Stimulated activated CD8-positive, alpha-beta memory T cell treated with anti-CD3 and anti-CD28 coated beads, Interleukin-2, amount 100 ng/mL, for 1 hour (primary cell): ENCODE measurements at places on chromosomes 3 and 15.

DNA sequence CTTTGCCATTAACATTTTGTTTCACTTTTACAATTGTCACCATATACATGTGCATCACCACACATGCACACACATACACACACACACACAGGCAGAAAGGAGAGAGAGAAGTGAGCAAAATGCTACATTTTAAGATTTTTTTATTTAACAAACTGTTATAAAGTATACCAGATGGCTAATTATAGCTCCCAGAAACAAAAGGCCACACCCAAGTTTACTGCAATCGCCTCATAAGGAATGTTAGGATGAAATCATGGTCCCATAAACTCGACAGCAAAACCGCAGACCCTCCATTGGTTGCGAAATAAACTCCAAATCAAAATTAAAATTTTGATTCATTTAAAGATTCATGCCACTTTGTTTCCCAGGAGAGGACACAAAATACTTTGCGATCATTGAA is 16.1 kb upstream of the C15orf61 start:
- no peak for DNase-seq

DNA sequence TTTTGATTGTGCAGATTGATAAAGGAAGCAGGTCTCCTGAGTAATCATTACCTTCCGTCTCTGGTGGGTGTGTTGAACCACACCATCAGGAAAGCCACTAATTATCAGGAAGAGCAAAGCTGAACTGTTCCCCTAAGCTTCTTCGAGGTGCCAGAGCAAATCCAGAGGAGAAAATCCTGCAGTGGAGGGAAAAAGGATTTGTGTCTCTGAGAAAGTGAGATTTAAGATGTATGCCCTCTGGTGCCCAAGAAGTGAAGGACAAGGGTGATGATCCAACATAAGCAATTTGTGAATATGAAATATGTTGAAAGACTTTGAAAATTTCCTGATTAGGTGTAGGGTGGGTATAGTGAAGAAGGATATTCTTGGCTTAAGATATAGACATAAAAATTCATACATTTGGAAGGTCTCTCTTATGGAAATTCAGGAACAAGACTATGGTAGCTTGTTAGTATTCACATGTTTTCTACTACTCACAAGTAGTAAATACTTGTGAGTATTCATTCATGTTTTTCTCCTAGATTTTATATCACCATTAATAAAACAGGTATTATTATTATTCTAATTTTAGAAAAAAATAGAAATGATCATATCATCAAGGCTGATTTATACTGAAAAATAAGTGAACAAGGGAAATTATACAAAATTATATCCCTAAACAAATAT is 34.8 kb downstream of the COMMD2 start:
- DNase-seq, result no peak

DNA sequence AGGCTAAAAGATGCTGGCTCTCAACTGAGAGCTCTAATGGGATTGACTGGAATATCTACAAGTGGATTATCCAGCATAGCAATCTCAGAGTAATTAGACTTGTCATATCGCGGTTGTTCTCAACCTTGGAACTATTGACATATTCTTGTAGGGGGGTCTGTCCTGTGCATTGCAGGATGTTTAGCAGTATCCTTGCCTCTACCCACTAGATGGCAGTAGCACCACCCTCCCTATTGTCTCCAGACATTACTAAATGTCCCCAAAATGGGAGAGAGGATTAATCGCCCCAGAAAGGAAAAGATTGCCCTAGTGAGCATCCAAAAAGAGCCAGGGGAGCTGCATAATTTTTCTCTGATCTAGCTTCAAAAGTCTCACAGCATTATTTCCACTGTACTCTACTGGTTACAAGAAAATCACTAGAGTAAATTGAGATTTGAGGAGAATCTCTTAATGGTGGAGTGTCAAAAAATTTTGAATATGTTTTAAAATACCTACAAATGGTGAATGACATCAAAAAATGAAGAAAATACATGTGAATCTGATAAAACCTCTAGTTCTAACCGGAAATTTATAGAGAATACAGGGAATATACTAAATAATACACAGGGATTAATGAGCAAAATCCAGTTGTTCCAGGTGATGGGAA is 388.2 kb upstream of the AGTR1 start:
- DNase-seq, result no peak

- DNase-seq, result no peak
These were observed 38.2 kb downstream of the STAG1 start for GRCh38 chr3:136714020-136714419.

DNA sequence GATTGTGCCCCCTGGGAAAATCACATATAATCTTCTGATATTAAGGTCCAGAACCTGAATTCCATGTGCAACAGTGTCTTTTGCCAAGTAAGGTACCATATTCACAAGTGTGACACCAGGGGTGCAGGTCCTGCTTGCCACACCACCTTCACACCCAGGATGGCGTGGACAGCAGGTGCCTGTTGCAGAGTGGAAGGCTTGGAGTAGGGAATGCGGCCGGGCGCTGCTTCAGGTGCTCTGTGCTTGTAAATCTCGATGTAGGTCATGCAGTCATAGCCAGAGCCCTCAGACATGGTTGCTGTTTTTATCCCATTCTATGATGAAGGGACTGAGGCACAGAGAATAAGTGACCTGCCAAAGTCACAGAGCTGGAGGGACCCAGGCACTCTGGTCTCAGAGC is 34.5 kb upstream of the GABRG3 start:
- no peak for DNase-seq

GRCh38 chr15:99090011-99090699 is 14.7 kb upstream of the SYNM start:
- DNase-seq, result no peak

GRCh38 chr3:123523023-123523412 is 61.8 kb downstream of the HACD2 start:
- no peak for DNase-seq

GRCh38 chr3:111352585-111352984 is 189.4 kb upstream of the CD96 start:
- no peak for DNase-seq

DNA sequence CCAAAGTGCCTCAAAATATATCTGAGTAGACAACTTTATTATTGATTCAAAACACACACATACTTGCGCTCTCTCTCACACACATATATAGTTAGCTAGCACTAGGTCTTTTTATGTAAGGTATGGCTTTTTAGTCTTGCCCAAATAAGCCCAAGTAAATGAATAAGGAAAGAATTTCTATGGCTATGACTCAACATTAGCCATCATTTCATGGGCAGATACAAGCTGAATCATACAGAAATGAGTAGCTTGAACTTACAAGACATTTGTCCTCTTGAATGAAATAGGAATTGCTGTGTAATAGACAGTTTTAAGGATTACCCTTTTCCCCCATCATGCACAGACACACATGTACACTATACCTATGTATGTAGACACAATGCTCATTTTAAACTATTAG is 4.9 kb downstream of the CADPS start:
- DNase-seq, result no peak

DNA sequence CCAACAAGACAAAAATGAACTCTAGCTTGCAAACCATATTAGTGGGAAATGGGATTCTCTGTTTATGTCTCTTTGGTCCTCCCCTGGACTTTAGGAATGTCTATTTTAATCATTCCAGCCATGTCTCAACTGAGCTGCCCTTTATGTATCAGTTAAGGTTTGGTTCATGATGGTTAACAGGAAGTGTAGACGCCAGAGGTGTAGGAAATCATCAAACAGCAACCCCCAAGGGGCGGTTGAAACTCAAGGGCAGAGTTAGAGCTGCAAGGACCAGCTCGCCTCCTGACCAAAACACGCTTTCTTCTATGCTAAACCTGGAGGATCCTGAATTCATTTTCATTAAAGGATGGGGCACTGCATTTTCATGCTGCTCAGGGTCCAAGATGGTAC is 53.7 kb upstream of the HEG1 start:
- DNase-seq, result no peak

DNA sequence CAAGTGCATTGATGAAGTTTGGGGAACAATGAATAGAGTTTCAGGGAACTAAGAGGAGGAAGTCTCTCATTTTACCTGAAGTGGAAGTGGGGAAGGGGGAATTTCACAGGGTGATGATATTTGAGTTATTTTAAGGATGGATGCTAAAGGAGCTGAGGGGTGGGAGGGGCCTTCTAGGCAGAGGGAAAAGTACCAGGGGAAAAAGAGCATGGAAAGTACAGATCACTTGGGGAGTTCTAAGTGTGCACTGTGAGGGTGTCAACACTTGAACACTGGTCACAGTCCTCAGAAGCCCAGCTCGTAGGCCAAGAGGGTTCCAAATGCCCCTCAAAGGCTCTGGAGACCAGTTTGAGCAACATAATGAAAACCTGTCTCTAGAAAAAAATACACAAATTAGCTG is 18.2 kb downstream of the LAMP3 start:
- no peak for DNase-seq

- DNase-seq, result no peak
These were observed 49.0 kb upstream of the DCLK3 start for GRCh38 chr3:36813305-36813704.

GRCh38 chr3:183188895-183189462 is 26.4 kb upstream of the LAMP3 start:
- DNase-seq, result no peak

DNA sequence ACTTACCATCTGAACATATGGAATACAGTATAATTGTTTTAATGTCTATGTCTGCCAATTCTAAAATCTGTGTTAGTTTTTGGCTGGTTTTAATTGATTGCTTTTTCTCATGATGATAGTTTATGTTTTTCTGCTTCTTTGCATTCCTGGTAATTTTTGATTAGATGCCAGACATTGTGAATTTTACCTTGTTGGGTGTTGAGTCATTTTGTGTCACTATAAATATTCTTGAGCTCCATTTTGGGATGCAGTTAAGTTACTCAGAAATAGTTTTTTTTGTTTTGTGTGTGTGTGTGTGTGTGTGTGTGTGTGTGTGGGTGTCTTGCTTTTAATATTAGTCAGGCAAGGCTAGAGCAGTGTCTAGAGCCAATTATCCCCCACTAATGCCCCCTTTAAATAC is 818.8 kb upstream of the NR2F2 start:
- no peak for DNase-seq

DNA sequence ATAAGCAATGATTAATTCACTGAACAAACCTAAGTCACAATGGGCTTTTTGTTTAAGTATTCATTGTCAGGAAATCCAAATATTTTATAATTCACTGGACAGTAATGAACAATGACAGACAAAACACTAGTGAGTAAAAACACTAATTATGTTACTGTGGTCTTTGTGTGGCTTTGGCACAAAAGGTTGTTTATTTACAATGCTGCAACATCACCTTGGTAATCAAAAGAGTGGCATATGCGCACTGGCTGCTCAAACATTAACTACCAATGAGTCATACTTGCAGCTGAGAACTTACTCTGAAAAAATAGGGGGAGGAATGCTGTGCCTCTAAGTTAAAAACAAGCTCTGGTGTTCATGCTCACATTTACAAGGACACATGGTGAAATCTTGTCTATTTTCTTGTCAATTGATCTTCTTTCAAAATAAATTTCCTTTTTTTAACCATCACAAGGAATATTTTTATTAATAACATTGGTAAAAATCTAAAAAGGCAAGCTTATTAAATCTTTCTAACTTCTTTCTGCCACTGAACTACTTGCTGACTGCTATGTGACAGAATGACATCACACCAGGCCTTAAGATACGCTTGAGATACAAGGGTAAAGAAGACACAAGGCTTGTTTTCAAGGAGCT is 85.2 kb upstream of the PPIB start:
- DNase-seq, result no peak

DNA sequence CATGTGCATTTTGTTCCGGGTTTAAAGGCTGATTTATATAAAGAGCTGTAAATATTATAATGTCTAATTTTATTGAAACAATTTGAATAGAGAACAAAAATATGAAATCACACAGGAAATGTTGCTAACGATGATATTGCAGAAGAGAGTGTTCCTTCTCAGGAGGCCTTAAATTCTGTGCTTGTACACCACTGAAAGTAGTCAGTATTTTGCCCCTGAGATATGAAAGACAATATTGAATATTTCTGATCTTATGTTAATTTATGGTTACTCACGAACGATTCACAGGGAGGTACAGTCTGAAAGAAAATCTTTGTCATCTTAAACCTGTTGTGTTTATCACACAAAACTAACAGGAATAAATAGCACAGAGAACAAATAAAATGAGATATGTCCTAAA is 213.2 kb upstream of the PLSCR5 start:
- no peak for DNase-seq

DNA sequence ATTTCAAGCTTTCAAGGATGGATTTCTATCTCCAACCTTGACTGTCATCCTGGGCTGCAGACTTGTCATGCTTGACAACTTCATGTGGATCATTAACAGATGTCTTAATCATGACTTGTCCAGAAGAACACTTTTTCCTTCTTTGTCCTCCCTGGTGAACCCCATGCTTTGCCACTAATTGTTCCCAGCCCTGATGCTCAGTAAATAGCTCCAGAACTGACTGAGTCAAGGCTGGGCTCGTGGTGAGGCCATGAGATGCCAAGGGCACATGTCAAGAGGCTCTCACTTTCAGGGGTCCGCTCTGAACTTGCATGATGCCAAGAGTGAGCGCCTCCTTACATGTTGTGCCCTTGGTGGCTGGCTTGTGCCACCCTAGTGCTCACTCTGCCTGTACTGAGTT is 48.9 kb upstream of the KY start:
- no peak for DNase-seq

DNA sequence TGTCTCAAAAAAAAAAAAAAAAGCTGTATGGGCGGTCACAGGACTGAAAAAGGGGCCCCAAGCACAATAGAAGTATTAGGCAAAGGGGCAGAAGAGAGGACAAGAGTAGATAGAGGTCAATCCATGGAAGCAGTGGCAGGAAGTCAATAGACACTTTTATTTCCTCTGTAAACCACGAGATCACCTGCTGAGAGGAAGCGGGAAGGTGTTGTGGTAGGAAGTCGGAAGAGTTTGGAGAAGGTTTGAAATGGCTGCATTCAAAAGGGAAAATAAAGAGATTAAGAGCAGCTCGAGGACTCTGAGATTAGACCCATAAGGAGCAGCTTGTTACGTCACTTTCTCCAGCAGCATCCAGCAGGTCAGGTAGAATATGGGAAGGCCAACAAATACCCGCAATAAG is 14.2 kb upstream of the ZNF148 start:
- no peak for DNase-seq

- no peak for DNase-seq
These were observed 172.4 kb downstream of the CHST2 start for GRCh38 chr3:143291836-143292447.

- DNase-seq, result no peak
These were observed 279.5 kb upstream of the NECTIN3 start for GRCh38 chr3:110791995-110792686.

GRCh38 chr3:143830786-143831185 is 17.5 kb downstream of the SLC9A9 start:
- DNase-seq, result no peak

DNA sequence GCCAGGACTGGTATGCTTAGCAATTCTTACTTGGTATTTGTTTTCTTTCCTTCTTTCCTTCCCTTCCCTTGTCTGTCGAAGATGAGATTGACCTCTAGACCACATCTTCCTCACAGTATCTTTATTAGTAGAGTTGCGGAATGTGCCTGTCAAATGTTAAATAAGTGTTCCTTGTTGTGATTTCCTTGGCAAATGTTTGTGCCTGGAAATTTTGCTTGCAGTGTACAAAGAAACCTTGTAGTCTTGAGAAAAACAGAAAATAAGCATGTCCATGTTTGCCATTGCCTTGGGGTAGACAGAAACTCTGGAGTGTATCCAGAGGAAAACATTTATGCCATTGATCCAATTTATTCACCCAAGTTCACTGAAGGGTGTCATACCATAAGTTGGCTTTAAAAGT is 79.5 kb upstream of the ZNF385D start:
- no peak for DNase-seq
